HuH-7.5 (cell line): ENCODE measurements at places on chromosomes 5 and 9.

- peak; percentile 52 for DNase-seq
These were observed 24.0 kb downstream of the NNT start for GRCh38 chr5:43627028-43627427.

DNA sequence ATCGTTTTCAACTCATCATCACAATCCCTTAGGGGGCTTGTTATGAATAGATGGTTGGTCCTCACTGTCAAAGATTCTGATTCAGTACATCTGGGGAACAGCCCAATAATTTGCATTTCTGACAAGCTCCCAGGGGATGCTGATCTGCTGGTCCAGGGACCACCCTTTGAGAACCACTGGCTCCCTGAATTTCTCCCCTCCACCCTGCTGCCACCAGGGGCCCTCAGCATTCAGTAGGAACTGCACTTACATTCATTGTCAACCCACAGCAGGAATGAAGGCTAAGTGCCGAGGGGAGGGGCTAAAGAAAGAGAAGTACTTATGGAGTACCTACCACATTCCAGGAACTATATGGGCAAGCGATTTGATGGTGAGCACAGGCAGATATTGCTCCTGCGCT lies 85.9 kb downstream of the BOD1 start:
- no peak for DNase-seq

- no peak for DNase-seq
These were observed 15.8 kb downstream of the PSMB7 start for GRCh38 chr9:124399323-124399967.

DNA sequence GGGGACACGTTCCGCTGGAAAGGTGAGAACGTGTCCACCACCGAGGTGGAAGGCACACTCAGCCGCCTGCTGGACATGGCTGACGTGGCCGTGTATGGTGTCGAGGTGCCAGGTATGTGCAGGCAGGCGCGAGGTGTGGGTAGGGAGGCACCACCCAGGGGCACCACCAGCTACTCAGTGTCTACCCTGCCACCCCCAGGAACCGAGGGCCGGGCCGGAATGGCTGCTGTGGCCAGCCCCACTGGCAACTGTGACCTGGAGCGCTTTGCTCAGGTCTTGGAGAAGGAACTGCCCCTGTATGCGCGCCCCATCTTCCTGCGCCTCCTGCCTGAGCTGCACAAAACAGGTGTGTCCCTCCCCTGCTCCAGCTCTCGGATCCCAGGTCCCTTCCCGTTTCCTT lies 15.1 kb downstream of the SLC27A4 start:
- no peak for DNase-seq

DNA sequence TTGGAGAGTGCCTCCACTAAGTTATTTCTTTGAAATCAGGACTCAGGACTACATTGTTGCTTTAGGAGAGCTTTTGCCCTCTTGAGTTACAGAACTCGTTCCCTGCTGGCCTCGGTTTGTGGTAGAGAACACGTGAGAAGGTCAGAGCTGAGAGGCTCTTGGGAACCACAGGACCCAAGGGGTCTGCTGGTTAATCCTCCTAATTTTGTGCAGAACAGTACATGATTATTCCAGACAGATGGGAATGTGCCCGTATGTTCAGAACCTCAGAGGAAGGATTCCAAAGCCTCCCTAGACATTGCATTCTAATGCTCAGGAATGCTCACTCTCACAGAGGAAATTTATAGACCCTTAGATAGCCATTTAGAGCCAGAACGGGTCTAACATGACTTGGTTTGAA lies 25.2 kb upstream of the BASP1 start:
- no peak for DNase-seq

DNA sequence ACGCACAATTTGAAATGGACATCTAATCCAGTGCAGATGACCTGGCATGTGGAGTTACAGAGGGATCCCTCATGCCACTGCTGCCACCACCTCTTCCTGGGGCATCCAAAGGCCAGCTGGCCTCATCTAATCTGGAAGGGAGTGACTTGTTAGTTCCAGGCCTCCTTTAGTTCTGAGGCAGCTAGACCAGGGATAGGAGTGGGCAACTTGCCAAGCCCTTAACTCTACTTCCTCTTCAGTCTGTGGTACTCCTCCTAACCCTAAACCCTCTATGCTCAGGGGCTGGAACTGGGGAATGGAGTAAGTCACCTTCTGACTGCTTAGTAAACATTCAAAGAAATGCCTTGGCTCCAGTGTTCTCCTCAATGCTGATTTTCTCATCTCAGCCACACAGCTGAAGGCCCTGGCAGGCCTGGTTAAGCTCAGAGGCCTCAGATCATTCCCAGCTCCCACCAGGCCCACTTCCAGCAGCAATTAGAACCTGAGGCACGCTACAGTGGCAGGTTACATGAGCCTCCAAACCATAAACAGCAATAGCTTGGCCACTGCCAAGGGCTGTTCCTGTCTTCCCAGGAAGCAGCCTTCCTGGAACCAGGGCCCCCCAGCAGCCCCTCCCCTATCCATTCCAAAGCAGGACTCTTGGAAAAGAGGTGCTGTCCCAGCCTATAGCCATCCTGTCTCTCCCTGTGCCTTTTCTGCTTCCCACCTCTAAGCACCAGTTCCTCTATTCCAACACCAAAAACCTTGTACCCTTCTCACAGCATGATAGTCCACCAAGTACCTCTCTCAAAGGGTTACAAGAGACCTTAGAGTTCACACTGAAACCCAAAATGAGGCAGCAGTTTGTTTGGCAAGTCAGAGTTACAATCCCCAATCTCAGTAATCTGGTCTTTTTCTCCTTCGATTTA lies 2.0 kb downstream of the EIF4EBP3 start:
- DNase-seq = no peak

- DNase-seq = no peak
These were observed 14.5 kb downstream of the ZSWIM6 start for GRCh38 chr5:61346511-61346910.

- DNase-seq = no peak
These were observed 89.2 kb upstream of the CAST start for GRCh38 chr5:96572864-96573512.

- no peak for DNase-seq
These were observed 86.1 kb downstream of the TMEM167A start for GRCh38 chr5:82991059-82991458.

GRCh38 chr5:91053741-91054025 lies 329.4 kb downstream of the ARRDC3 start:
- no peak for DNase-seq

DNA sequence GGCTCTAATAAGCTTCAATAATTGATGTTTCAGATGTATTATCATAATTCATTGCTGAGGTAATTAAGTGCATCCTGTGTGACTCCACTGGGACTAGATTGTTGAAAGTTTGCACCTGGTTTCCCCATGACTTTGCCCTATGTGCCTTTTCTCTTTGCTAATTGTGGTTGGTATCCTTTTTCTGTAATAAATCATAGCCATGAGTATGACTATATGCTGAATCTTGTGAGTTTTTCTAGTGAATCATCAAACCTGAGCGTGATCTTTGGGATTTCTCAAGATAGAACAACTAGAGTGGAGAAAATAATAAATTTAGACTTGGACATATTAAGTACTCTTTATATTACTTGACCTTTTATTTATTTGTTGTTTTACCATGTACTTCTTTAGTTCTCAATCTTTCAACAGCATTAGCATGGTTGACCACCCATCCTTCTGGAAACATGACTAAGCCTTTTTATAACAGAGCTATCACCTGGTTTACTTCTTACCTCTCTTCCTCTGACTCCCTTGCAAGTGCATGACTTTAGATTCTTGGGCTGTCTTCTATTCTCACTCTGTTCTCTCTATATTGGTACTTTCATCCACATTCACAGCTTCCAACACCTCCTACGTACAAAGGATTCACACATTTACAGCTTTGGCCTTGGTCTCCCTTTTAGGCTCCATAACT lies 239.6 kb upstream of the TAS2R1 start:
- no peak for DNase-seq

GRCh38 chr5:67300326-67300725 lies 103.7 kb upstream of the CD180 start:
- no peak for DNase-seq
